Islet precursor cell (in vitro differentiated cells): ENCODE measurements at places on chromosomes 5 and 9.

DNA sequence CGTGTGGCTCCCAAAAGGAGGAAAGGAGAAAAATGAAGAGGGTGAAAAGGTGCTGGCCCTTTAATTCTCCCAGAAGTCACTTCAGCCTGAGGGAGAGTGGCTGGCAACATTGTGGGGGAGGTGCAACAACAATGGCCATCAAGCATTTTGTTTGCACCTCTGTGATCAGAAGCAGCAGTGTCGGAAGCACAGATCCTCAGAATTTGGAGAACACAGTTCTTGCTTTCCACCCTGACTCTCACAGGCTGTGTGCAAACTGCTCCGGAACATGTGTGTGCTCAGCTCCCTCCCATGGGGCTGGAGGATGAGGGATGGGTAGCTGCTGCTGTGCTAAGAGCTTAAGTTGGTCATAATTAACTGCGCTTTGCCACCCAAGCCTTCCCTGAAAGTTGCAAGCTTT lies 127.1 kb downstream of the DPYSL3 start:
- DNase-seq, result no peak

DNA sequence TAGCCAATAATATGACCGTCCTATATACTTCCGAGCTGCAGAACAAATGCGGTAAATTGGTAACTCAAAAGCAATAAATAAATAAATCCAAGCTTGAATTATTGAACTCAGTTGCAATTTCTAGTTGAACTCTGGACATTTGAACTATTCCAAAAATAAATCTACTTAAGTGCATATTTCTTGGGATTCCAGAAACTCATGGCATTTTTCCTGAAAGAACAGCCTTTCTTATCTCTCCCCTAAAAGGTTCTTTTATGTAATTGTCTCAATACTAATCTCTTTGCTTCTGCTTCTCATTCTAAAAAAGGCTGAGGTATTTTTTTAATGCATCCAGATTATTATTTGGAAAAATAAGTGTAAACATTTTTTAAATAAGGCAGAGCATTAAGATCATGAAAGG lies 131.7 kb downstream of the TRPM6 start:
- no peak for DNase-seq

DNA sequence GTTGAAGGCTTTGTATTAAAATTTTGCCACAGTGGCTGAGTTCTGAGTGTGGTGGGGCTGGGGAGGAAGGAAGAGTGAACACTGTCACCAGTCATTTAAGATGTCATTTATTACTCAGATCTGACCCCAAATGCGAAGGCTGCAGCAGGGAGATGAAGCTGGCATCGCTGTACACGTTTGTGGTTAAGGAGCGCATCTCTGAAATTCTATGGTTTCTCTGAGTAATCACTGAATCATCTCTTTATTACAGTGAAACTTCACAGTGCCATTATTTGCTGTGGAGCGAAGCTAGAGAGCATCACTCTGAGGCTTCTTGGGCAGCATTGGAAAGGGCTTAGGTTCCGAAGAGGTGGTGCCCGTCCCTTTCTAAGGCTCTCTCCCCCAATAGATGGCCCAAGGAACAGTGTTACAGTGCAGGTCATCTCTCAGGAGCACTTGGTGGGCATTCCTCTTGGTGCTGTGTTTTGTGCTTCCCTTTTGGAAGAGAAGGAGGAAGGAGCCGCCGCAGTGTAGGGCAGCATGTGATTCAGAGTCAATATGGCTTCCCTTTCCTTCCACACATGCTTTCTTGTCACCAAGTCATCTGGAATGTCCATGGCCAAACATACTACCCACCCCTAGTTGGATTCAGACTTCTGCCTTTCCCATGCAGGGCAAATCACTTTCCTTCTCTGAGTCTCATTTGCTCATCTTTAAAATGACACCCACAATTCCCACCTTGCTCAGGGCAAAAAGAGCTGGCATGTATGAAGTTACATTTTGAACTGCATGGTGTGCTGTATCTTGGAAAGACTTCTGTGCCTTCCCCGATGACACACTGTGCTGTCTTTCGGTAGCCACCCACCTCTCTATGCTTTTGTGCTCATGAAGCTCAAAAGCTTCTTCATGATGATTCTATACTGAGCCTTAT lies 9.3 kb upstream of the TEX48 start:
- peak; percentile 70 for DNase-seq

DNA sequence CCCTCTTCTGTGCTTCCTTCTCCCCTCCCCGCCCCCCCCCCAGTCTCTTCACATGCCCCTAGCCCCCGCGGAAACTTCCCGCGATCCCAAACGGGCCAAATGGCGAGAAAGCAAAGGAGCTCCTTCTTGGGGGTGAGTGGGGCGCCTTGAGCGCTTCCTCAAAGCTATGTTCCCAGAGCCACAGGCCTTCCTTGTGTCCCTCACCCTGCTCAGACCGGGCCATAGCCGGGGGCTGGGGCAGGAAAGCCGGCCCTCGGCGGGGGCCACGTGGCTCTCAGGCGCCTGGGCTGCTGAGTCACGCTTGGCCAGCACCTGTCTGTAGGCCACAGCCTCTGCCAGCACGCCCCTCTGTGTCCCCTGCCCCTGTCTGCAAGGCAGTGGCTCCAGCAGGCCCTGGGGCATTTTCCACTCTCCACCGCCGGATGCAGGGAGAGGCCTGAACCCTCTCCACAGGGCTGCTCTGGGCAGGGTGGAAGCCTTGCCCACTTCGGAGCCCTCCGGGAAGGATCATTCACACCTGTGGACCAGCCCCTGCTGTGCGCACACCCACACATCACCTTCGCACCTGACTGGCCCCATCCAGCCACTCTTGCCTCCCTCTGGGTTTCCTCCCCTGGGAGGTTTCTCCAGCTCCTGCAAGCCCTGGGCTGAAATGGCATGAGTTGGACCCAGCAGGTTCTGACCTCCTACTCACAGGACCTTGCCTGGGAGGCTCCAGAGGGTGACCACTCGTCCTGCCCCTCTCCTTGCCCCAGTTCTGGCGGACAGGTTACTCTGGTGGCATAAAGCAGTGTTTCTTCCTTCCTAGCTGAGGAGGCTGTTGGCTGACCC lies 1.2 kb upstream of the SQSTM1 start:
- DNase-seq, result peak; percentile 98

GRCh38 chr9:78262655-78263054 lies 26.8 kb downstream of the CEP78 start:
- DNase-seq, result no peak

DNA sequence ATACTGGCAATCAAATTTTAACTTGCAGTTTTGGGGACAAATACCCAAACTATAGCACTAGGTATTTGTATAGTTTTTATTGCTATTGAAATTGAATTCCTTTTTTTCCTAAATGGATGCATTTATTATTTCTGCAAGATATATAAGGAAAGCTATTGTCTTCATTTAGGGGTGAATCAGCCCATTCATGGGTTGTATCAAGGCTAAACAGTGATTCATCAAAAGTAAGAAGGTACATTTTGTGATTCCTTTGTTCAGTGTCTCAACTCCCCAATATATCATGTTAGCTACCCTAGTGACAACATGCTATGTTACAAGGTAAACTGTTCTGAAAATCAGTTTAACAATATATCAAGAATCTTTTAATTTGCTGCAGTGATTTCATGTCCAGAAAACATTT lies 185.7 kb downstream of the PLK2 start:
- no peak for DNase-seq
